ENCODE measurements at places on chromosomes 6 and 20.

GRCh38 chr20:31956556-31957526 lies 5.0 kb upstream of the PDRG1 start:
- DNase-seq, result no peak

- no peak for DNase-seq
These were observed 73.4 kb downstream of the SSR1 start for GRCh38 chr6:7239590-7239948.

GRCh38 chr6:89992818-89993217 lies 98.5 kb downstream of the GJA10 start:
- no peak for DNase-seq

GRCh38 chr6:69162811-69163210 lies 527.7 kb downstream of the ADGRB3 start:
- DNase-seq, result peak; percentile 5

- DNase-seq, result peak; percentile 80
These were observed 141.5 kb downstream of the GMDS start for GRCh38 chr6:2103765-2104523.

- peak; percentile 90 for DNase-seq
These were observed 119.0 kb upstream of the STMND1 start for GRCh38 chr6:16982807-16983206.
